ENCODE measurements at places on chromosomes 5 and 9. TPM values are rescaled to one million over a fixed set of nuclear protein-coding genes. Genes with fewer than 3 reads are reported as not detected.

The DBH gene
- total RNA-seq = not detected

The C9orf152 gene
- total RNA-seq = not detected

The BAAT gene
- total RNA-seq = not detected

The SLC45A2 gene
- 0.19 TPM for total RNA-seq

The SPAAR gene
- 0.12 TPM for total RNA-seq

The RGS7BP gene
- 1.7 TPM for total RNA-seq

The NRG2 gene
- 2.8 TPM for total RNA-seq

The ABO gene
- not detected for total RNA-seq

The RASEF gene
- total RNA-seq = 0.06 TPM

The SPAG8 gene
- total RNA-seq = 1.7 TPM

The CTXN3 gene
- not detected for total RNA-seq

The PCDHGA11 gene
- 11.0 TPM for total RNA-seq

The LRRC26 gene
- total RNA-seq = not detected

The SMIM33 gene
- not detected for total RNA-seq

The ANKDD1B gene
- total RNA-seq = 1.3 TPM

The IRX2 gene
- 0.62 TPM for total RNA-seq

The PDE4D gene
- 15.5 TPM for total RNA-seq

The RANBP17 gene
- 11.2 TPM for total RNA-seq

The IQGAP2 gene
- total RNA-seq = 1.6 TPM

The LCN15 gene
- total RNA-seq = not detected

The BHMT2 gene
- 4.1 TPM for total RNA-seq

The FAM153A gene
- not detected for total RNA-seq

The CENPH gene
- 14.0 TPM for total RNA-seq

The ZNF474 gene
- total RNA-seq = 0.12 TPM

The PCDHB5 gene
- total RNA-seq = 1.8 TPM

The WNT8A gene
- total RNA-seq = not detected

The NTNG2 gene
- total RNA-seq = 1.6 TPM

The CNTFR gene
- total RNA-seq = not detected

The F12 gene
- 0.25 TPM for total RNA-seq

The SPATA31A7 gene
- total RNA-seq = not detected

The PDZD2 gene
- 0.19 TPM for total RNA-seq

The FBLL1 gene
- 0.56 TPM for total RNA-seq

The C9orf50 gene
- total RNA-seq = 0.13 TPM

The AUH gene
- total RNA-seq = 22.9 TPM

The PDE6A gene
- not detected for total RNA-seq

The ANKRD34B gene
- not detected for total RNA-seq

The PKD2L2 gene
- total RNA-seq = not detected

The BTNL9 gene
- not detected for total RNA-seq

The SPATA31E1 gene
- total RNA-seq = not detected

The NR4A3 gene
- 2.4 TPM for total RNA-seq

The PCDHA1 gene
- under 0.01 TPM for total RNA-seq

The RASGRF2 gene
- total RNA-seq = 2.0 TPM

Data from aortic smooth muscle cell (primary cell).